ENCODE measurements at places on chromosomes 5 and 9. TPM values are rescaled to one million over a fixed set of nuclear protein-coding genes. Genes with fewer than 3 reads are reported as not detected.
A peak's percentile ranks its signal among the peaks of the same experiment; 100 is the strongest.

- no peak overlapping the region for H3K27ac ChIP-seq
- DNase-seq, result no peak
- no peaks in the 10 kb centered on the region for H3K4me1 ChIP-seq
- no peaks in the 10 kb centered on the region for H3K27me3 ChIP-seq
- no peak overlapping the region for H3K4me3 ChIP-seq
- no peaks in the 10 kb centered on the region for H3K36me3 ChIP-seq
These were observed 27.8 kb downstream of the MAT2B start for GRCh38 chr5:163533223-163533622.

DNA sequence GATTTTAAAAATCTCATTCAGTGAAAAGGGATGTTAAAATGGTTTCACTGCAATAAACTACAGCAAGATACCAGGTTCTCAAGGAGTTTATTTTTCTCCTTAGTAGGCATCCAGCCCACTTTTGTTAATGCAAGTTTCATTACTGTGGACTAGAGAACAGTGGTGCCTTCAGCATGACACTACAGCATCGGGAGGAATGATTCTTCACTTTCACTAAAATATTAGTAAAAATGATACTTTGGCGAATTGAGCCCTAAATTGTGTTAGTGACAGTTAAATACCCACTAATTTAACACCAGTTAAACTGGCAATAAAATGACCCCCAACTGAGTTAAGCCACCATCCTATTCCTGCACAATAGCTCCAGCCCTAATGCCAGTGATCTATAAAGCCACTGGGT, 152.2 kb upstream of the MPDZ start:
- no peaks in the 10 kb centered on the region for H3K27me3 ChIP-seq
- H3K36me3 ChIP-seq, result no peaks in the 10 kb centered on the region
- DNase-seq, result no peak
- no peak overlapping the region for H3K4me3 ChIP-seq
- no peaks in the 10 kb centered on the region for H3K4me1 ChIP-seq
- no peak overlapping the region for H3K27ac ChIP-seq

GRCh38 chr5:167658889-167659288, 632.6 kb upstream of the WWC1 start:
- no peak overlapping the region for H3K4me3 ChIP-seq
- peak; percentile 50 for DNase-seq
- no peak overlapping the region for H3K27ac ChIP-seq
- no peaks in the 10 kb centered on the region for H3K4me1 ChIP-seq
- H3K36me3 ChIP-seq, result no peaks in the 10 kb centered on the region

GRCh38 chr9:130328349-130328801, 62.8 kb downstream of the HMCN2 start:
- no peak overlapping the region for H3K27ac ChIP-seq
- H3K36me3 ChIP-seq, result no peaks in the 10 kb centered on the region
- no peak overlapping the region for H3K4me3 ChIP-seq
- peaks cover 15% of the 10 kb centered on the region for H3K27me3 ChIP-seq

DNA sequence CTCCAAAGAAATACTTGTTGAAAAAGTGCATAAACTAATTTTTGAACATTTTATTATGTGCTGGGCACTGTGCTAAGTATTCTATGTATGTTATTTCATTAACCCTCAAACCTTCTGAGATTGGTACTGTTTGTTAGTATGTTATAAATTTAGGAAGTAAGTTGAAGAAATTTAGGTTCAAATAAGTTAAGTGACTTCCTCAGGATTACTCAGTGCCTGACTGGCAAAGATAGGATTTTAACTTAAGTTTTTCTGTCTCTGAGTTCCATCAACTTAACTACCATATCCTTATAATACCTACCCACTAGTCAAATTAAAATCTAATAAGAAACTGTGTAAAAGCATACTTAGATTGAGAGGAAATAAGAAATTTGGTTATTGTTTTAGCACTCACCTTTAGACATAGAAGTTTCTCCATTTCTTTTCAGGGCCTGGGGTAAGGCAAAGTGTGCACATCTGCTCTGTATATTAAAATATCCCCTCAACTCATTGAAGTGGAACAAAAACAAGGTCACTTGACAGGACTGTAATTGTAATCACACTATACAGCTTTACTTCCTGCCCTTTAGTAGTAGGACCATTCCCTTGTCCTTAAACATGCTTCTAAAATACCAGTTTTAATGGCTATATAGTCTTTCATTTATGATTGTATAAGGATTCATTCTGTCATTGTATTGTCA, 15.2 kb downstream of the TGFBR1 start:
- H3K36me3 ChIP-seq, result no peaks in the 10 kb centered on the region
- H3K27ac ChIP-seq, result no peak overlapping the region
- H3K4me3 ChIP-seq, result no peak overlapping the region
- DNase-seq, result no peak
- no peaks in the 10 kb centered on the region for H3K4me1 ChIP-seq

DNA sequence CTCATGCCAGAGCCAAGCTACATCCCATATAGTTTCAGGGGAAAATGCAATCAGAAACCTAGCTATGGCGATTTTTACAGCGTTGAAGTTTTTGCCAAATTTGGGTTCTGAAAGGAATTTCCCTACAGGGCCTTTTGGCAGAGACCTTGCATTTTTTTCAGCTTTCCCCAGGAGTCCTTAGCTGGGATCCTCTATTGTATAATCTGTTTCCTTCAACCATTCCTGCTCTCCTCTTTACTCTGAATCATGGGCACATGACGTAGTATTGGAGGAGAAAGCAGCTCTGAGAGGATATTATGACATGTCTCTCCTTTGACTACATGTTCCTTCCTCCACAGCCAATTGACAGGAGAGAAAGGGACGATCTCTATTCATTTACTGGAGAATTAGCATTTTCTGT, 118.5 kb upstream of the ERCC6L2 start:
- H3K4me3 ChIP-seq, result no peak overlapping the region
- H3K27me3 ChIP-seq, result no peaks in the 10 kb centered on the region
- no peaks in the 10 kb centered on the region for H3K36me3 ChIP-seq

- no peaks in the 10 kb centered on the region for H3K4me1 ChIP-seq
- H3K36me3 ChIP-seq, result no peaks in the 10 kb centered on the region
- no peak for DNase-seq
- H3K27ac ChIP-seq, result no peak overlapping the region
- no peaks in the 10 kb centered on the region for H3K27me3 ChIP-seq
- no peak overlapping the region for H3K4me3 ChIP-seq
These were observed 230.8 kb upstream of the NR4A3 start for GRCh38 chr9:99590840-99591239.

DNA sequence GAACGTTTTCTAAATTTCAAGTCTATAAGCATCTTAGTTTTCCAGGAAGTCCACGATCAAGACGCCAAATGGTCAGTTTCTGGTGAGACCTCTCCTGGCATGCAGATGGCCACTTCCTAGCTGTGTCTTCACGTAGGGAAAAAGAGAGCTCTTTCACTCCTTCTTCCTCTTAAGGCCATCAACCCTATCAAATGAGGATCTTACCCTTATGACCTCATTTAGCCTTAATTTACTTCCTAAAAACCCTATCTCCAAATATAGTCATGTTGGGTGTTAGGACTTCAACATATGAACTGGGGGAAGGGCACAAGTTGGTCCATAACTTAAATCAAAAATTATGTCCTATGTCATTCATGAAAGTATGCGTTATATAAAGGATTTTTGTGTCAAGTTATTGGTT, 229.5 kb downstream of the ARL15 start:
- no peaks in the 10 kb centered on the region for H3K27me3 ChIP-seq
- DNase-seq, result no peak
- H3K4me1 ChIP-seq, result no peaks in the 10 kb centered on the region
- no peak overlapping the region for H3K4me3 ChIP-seq

DNA sequence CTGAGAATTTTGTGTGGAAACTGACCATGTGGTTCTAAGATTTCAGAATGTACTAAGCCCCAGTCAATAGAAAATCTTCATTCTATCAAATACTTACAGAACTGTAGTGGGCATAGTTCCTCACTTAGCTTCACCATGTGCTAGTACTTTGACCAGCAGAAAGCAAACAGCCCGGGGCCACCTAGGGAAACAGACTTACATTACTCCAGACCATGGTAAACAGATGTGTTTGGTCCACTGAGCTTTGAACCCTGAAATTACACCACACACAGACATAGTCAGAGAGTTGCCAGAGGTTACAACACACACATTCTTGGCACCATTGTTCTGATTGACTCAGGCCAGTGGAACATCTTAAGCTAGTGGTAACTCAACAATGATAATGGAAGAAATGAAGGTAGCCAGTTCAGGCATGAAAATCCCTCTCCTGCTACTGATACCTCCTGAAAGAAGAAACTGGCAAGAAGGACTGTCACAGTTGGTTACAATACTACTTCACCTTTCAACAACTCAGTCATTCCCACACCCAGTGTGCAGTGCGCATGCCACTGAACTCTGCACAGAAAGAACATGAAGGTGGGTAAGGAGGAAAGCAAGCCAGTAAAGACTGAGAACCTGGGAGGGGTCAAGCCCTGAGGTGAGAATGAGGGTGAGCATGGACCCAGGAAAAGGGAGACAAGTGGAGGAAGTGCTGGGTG, 18.7 kb upstream of the LECT2 start:
- H3K27ac ChIP-seq, result no peak overlapping the region
- DNase-seq, result peak; percentile 88
- no peaks in the 10 kb centered on the region for H3K27me3 ChIP-seq
- no peaks in the 10 kb centered on the region for H3K36me3 ChIP-seq

DNA sequence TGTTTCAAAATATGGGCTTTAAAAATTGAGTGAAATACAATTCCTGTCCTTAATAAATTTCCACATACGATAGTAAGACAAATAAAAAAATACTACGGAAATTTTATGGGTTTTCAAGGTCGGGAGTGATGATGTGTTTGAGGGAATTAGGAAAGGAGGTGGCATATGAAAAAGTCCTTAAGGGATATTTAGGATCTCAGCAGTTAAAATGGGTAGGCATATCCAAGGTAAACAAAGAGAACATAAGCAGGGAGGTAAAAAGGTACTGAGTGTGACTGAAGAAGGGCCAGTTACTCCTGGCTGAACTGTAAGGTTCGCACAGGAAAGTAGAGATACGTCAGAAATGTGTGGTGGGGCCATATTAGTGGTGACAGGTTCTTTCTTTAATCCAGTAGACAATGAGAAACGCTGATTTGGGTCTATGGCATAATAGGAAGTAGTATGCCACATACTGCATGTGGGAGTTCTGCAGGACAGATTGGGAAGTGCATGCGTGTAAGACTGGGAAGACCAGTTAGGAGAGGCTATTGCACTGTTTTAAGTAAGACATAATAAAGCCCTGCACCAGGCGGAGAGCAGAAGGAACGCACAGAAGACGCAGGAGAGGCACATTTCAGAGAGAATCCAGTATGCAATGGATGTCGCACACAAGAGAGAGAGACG, 937 bp upstream of the HMGCR start:
- H3K36me3 ChIP-seq, result no peaks in the 10 kb centered on the region
- no peaks in the 10 kb centered on the region for H3K4me1 ChIP-seq
- peak overlapping the region; percentile 85 for H3K27ac ChIP-seq
- H3K4me3 ChIP-seq, result peak overlapping the region; percentile 91
- DNase-seq, result peak; percentile 89
- H3K27me3 ChIP-seq, result no peaks in the 10 kb centered on the region

GRCh38 chr5:161544350-161544765, 2.2 kb downstream of the GABRB2 start:
- no peaks in the 10 kb centered on the region for H3K36me3 ChIP-seq
- no peaks in the 10 kb centered on the region for H3K4me1 ChIP-seq
- DNase-seq, result peak; percentile 33
- H3K27ac ChIP-seq, result no peak overlapping the region
- no peak overlapping the region for H3K4me3 ChIP-seq
- peaks cover 13% of the 10 kb centered on the region for H3K27me3 ChIP-seq

DNA sequence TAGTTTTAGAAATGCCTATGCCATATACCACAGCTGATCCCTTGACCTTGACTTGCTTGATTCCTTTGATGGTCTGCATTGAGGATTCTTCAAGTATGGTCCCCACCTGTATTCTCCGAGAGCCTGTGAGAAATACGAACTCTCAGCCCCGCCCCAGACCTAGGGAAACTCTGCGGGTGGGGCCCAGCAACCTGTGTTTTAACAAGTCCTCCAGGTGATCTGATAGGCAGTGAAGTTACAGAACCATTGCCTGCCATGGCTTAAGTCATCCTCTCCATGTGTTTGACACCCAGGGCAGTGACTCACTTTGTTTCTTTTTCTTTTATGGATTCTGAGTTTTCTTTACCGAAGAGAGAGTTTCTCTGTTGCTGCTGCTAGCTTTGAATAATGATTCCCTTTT, 18.5 kb downstream of the FRMPD1 start:
- H3K4me3 ChIP-seq, result no peak overlapping the region
- H3K27ac ChIP-seq, result no peak overlapping the region
- no peak for DNase-seq
- no peaks in the 10 kb centered on the region for H3K4me1 ChIP-seq

- no peak overlapping the region for H3K27ac ChIP-seq
- H3K4me3 ChIP-seq, result no peak overlapping the region
- no peak for DNase-seq
- H3K27me3 ChIP-seq, result no peaks in the 10 kb centered on the region
- H3K36me3 ChIP-seq, result no peaks in the 10 kb centered on the region
These were observed 39.4 kb downstream of the PJA2 start for GRCh38 chr5:109370343-109370742.

DNA sequence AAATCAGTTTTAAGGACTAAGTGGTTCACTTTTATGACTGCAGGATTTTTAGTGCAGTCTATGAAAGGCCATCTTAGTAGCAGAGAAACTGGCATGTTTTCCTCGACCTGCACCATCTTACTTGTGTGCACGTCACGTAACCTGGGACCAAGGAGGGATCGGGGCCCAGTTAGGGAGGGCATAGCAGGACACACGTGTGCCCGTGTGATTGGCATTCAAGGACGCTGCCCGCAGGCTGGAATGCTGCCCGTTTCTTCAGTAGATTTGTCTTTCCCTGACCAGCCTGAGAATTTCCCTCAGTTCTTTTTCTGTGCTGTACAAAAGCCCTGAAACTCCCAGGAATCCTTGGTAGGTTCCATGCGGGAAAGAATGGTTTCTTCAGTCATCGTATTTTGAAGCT, 196.3 kb downstream of the TRIO start:
- H3K36me3 ChIP-seq, result peaks cover 23% of the 10 kb centered on the region
- no peak for DNase-seq
- H3K27me3 ChIP-seq, result no peaks in the 10 kb centered on the region
- no peak overlapping the region for H3K27ac ChIP-seq
- H3K4me3 ChIP-seq, result no peak overlapping the region
- H3K4me1 ChIP-seq, result peaks cover 8% of the 10 kb centered on the region

Gene UGT3A2
- total RNA-seq, result not detected

Gene LCN2
- total RNA-seq, result not detected

Gene SV2C
- not detected for total RNA-seq

Gene TPRN
- 5.1 TPM for total RNA-seq

Gene STING1
- 70.2 TPM for total RNA-seq

Gene TEX48
- not detected for total RNA-seq

Data from fibroblast of lung (primary cell).